GM12878 (cell line): ENCODE measurements at places on chromosomes 4 and X. TPM values are rescaled to one million over a fixed set of nuclear protein-coding genes. Genes with fewer than 3 reads are reported as not detected.

GRCh38 chr4:1871471-1872021 is 353 bp downstream of the NSD2 start:
- H3K4me1 ChIP-seq = peaks cover 27% of the 10 kb centered on the region
- H3K4me3 ChIP-seq = peak overlapping the region; percentile 83
- no peak for DNase-seq

DNA sequence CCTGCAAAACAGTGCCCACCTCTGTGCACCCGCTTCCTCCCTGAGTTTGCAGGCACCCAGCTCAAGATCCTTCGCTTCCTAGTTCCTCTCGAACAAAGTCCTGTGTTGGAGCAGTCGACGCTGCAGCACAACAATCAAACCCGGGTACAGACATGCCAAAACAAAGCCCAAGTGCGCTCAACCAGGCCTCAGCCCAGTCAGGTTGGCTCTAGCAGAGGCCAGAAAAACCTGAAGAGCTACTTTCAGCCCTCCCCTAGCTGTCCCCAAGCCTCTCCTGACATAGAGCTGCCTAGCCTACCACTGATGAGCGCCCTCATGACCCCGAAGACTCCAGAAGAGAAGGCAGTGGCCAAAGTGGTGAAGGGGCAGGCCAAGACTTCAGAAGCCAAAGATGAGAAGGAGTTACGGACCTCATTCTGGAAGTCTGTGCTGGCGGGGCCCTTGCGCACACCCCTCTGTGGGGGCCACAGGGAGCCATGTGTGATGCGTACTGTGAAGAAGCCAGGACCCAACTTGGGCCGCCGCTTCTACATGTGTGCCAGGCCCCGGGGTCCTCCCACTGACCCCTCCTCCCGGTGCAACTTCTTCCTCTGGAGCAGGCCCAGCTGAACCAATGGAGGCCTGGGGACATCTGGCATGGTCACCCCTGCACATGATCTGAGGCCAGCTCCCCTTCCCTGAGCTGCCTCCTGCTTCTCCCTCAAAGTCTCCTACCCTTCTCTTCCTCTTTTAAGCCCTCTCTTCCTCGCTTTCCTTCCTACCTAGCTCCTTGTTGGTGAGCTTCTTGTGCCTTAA is 6.9 kb downstream of the APEX2 start:
- no peaks in the 10 kb centered on the region for H3K4me1 ChIP-seq
- no peak for DNase-seq
- no peaks in the 10 kb centered on the region for H3K27me3 ChIP-seq
- no peak overlapping the region for H3K27ac ChIP-seq
- H3K4me3 ChIP-seq = no peak overlapping the region

GRCh38 chr4:185849664-185850550 is 37.9 kb upstream of the SORBS2 start:
- no peaks in the 10 kb centered on the region for H3K36me3 ChIP-seq
- no peak for DNase-seq
- H3K27me3 ChIP-seq = 0 out of 2 replicates have a peak, but pooled peaks cover 3% of the 10 kb centered on the region
- no peaks in the 10 kb centered on the region for H3K4me1 ChIP-seq
- no peak overlapping the region for H3K4me3 ChIP-seq

DNA sequence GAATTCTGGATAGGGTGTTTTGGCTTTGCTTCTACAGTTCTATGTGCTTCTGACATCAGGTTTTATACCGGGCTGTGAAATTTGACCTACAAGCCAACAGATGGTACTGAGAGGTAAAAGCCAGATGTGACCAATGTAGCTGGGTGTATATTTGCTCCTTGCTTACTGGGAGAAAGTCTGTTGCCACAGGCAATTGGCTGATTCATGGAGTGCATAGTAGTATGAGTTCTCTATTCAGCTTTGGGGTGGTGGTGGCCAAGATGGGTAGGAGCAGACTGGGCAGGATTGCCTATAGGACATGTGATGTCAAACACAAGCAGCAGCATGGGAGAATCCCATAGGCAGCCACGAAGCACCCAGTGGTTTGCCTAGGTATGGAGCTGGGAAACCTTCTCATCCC is 1827.0 kb downstream of the C4orf33 start:
- H3K4me1 ChIP-seq = no peaks in the 10 kb centered on the region
- H3K27me3 ChIP-seq = no peaks in the 10 kb centered on the region
- no peak overlapping the region for H3K27ac ChIP-seq
- H3K4me3 ChIP-seq = no peak overlapping the region
- no peaks in the 10 kb centered on the region for H3K36me3 ChIP-seq

- no peaks in the 10 kb centered on the region for H3K4me1 ChIP-seq
- H3K4me3 ChIP-seq = no peak overlapping the region
- no peaks in the 10 kb centered on the region for H3K27me3 ChIP-seq
- H3K27ac ChIP-seq = no peak overlapping the region
- H3K36me3 ChIP-seq = no peaks in the 10 kb centered on the region
These were observed 174.6 kb downstream of the PRR32 start for GRCh38 chrX:126994032-126994600.

- no peak overlapping the region for H3K27ac ChIP-seq
- no peak overlapping the region for H3K4me3 ChIP-seq
- no peaks in the 10 kb centered on the region for H3K4me1 ChIP-seq
- H3K27me3 ChIP-seq = no peaks in the 10 kb centered on the region
These were observed 754.9 kb downstream of the RPA4 start for GRCh38 chrX:97638621-97639020.

DNA sequence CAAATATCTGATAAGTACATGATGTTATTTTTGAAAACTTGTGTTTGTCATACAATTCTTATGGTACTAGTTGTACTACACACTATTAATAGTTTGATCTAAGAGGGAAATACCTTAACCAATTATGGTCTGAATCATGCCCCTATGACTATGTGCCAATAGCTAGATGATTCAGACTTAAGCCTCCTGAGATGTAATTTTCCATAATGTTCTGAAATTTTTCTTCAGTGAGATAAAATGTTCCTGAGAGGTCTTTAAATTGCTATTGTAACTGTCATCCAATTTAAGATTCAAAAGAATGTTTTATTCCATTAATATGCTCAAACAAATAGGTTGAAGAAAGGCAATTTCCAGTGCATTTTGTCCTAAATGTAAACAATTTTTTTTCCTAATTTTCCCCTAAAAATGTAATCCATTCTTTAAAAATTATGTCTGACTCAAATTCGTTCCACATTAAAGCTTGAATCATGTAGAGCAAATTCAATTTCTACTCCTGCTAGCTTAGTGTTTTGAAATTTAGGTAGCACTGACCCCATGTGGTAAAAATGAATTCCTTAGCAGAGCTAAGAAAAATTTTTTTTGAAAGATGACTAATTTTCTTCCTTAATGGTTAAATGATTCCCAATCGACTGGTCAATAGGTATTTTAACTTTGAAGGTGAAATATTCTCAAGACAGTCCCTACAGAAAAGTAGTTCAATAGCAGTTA is 49.1 kb downstream of the APOOL start:
- no peaks in the 10 kb centered on the region for H3K4me1 ChIP-seq
- H3K36me3 ChIP-seq = no peaks in the 10 kb centered on the region
- no peak overlapping the region for H3K4me3 ChIP-seq
- no peaks in the 10 kb centered on the region for H3K27me3 ChIP-seq

DNA sequence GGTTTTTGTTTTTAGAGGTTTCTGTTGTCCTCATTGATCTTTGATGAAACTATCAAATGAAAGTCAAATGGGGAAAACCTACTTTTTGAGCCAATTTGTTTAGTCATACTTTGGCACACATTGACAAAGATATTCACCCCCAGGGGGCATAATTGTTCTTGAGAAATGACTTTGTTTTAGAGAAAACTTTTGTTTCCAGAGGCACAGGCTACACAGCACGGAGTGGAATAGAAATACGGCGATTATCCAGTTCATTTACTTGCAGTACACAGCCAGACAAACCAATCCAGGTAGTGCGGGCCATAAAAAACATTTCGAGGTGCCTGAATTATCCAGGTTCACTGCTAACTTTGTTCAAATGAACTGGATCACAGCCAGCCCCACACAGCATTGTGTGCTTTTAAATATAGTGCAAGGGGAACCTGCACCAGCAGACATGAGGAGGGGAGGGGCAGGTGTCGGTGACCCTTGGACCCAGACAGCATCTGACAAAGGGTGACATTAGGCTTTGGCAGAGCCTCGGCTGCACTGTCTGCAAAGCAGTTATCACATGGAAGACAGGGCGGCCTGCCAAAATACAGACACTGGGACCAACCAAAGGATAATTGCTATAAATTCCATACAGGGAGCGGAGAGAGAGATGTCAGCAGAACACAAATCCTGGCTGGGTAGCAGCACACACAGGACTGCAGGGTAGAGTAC is 179.6 kb upstream of the NOCT start:
- no peak overlapping the region for H3K4me3 ChIP-seq
- H3K27me3 ChIP-seq = no peaks in the 10 kb centered on the region
- H3K27ac ChIP-seq = no peak overlapping the region
- no peak for DNase-seq
- no peaks in the 10 kb centered on the region for H3K4me1 ChIP-seq

DNA sequence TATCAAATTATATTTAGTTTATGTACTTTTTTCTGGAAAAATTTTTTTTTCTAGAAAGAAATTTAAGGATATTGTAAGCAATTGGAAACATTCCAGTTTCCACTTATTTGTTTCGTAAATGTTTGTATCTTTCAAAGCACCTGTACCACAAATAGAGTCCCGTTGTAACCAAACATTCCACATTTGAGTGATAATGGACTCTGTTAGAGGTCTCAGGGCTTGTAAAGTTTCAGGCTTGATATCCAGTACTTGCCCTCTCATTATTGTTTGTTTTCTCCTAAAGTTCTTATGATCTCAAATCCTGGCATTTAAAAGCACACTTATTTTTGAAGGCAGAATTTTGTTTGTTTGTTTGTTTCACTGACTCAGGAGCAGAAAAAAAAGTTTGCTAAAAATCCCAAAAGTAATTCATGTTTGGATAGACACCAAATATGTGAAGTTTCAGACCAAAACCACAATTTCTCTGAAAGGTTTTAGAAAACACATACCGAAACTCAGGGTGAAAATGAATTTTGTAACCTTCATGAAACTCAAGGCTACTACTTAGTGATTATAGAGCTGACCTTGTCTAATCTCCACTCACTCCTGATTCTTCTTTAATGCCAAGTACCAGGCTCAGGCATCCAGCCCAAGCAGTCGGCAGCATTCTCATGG is 5.7 kb upstream of the TMEM192 start:
- no peak overlapping the region for H3K27ac ChIP-seq
- peaks cover 5% of the 10 kb centered on the region; the same call in 1 of the 2 replicates for H3K4me1 ChIP-seq
- no peaks in the 10 kb centered on the region for H3K36me3 ChIP-seq
- DNase-seq = no peak

- no peaks in the 10 kb centered on the region for H3K27me3 ChIP-seq
- no peaks in the 10 kb centered on the region for H3K36me3 ChIP-seq
- no peak for DNase-seq
These were observed 44.4 kb downstream of the BBS12 start for GRCh38 chr4:122776916-122777315.

DNA sequence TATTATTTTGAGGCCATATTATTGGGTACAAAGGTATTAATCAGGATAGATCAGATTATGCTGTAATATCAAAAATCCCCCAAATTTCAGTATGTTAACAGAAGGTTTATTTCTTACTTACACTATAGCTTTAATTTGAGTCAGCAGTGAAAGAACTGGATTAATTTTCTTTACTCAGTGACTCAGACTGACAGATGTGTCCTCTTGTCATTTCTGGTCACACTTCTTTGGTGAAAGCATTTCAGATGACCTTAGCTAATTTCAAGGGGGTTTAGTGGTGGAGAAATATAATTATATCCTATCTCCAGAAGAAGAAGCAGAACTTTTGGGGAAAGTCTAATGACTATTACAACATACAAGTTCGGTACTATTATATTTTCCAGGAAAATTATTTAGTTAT is 12.4 kb downstream of the DDIT4L start:
- H3K4me1 ChIP-seq = no peaks in the 10 kb centered on the region
- no peak for DNase-seq
- no peaks in the 10 kb centered on the region for H3K36me3 ChIP-seq
- no peaks in the 10 kb centered on the region for H3K27me3 ChIP-seq
- H3K27ac ChIP-seq = no peak overlapping the region

GRCh38 chr4:113588895-113589668 is 172.5 kb downstream of the CAMK2D start:
- H3K4me1 ChIP-seq = peaks cover 13% of the 10 kb centered on the region; the same call in 1 of the 2 replicates
- H3K4me3 ChIP-seq = no peak overlapping the region
- no peak overlapping the region for H3K27ac ChIP-seq
- DNase-seq = no peak

GRCh38 chrX:17081968-17082367 is 135.5 kb downstream of the REPS2 start:
- no peak overlapping the region for H3K27ac ChIP-seq
- H3K4me1 ChIP-seq = no peaks in the 10 kb centered on the region
- no peaks in the 10 kb centered on the region for H3K36me3 ChIP-seq
- H3K27me3 ChIP-seq = no peaks in the 10 kb centered on the region; the same call in 1 of the 2 replicates

- no peak overlapping the region for H3K27ac ChIP-seq
- H3K27me3 ChIP-seq = no peaks in the 10 kb centered on the region
- peaks cover 34% of the 10 kb centered on the region for H3K4me1 ChIP-seq
- DNase-seq = no peak
- no peak overlapping the region for H3K4me3 ChIP-seq
- H3K36me3 ChIP-seq = peaks cover 10% of the 10 kb centered on the region
These were observed 18.5 kb downstream of the CD99 start for GRCh38 chrX:2709556-2709955.

- H3K4me3 ChIP-seq = no peak overlapping the region
- no peak for DNase-seq
These were observed 1150.1 kb downstream of the STIM2 start for GRCh38 chr4:28010577-28011240.

DNA sequence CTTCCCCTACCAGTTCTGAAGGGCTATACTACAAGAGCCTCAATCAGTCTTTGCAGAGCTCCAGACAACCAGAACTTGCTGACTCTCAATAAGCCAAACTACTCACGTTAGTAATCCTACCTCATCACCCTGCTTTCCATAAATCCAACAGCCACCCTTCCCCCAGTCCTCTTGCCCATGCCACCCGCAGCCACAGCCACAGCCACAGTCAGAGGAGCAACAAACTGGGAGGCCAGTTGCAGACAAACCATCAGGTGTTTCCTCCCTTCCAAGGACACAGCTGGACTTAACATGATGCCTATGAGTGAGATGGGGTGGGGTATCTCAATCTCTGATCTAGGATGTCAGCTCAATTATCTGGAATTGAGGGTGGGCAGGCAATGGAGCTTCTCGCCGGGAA is 1.0 kb downstream of the GABRA3 start:
- no peak overlapping the region for H3K27ac ChIP-seq
- DNase-seq = no peak
- H3K36me3 ChIP-seq = no peaks in the 10 kb centered on the region
- H3K4me3 ChIP-seq = no peak overlapping the region

- no peak for DNase-seq
- H3K4me3 ChIP-seq = no peak overlapping the region
- no peak overlapping the region for H3K27ac ChIP-seq
- H3K4me1 ChIP-seq = no peaks in the 10 kb centered on the region
These were observed 9.6 kb downstream of the UBA6 start for GRCh38 chr4:67691328-67691727.

- H3K4me1 ChIP-seq = no peaks in the 10 kb centered on the region
- H3K27ac ChIP-seq = no peak overlapping the region
- DNase-seq = no peak
- no peak overlapping the region for H3K4me3 ChIP-seq
These were observed 45.6 kb upstream of the CCSER1 start for GRCh38 chr4:90081432-90082144.

Gene PDE5A
- total RNA-seq = 0.26 and 0.27 TPM in 2 replicates

Gene PARM1
- total RNA-seq = 41.4 and 43.2 TPM in 2 replicates

Gene PPEF1
- total RNA-seq = 0.31 and 0.56 TPM in 2 replicates

Gene PRPS2
- 72.6 and 74.4 TPM in 2 replicates for total RNA-seq

Gene GLRA3
- not detected in 2 replicates for total RNA-seq

Gene F8A2
- not detected in 2 replicates for total RNA-seq
